ENCODE measurements at places on chromosomes 5 and 9. TPM values are rescaled to one million over a fixed set of nuclear protein-coding genes. Genes with fewer than 3 reads are reported as not detected.

The FGF18 gene
- total RNA-seq, result 30.4 TPM

GRCh38 chr5:171569065-171569712 is 149.7 kb downstream of the FGF18 start:
- DNase-seq, result no peak
- H3K27ac ChIP-seq, result no peak overlapping the region
- H3K4me3 ChIP-seq, result no peak overlapping the region
- no peaks in the 10 kb centered on the region for H3K36me3 ChIP-seq
- peaks cover 18% of the 10 kb centered on the region for H3K4me1 ChIP-seq

GRCh38 chr9:68530618-68531017 is 10.1 kb downstream of the TMEM252 start:
- H3K27ac ChIP-seq, result peak overlapping the region; percentile 82
- peaks cover 57% of the 10 kb centered on the region for H3K4me1 ChIP-seq
- DNase-seq, result peak; percentile 81
- H3K27me3 ChIP-seq, result no peaks in the 10 kb centered on the region
- peaks cover 26% of the 10 kb centered on the region for H3K36me3 ChIP-seq

The APC gene
- 33.4 TPM for total RNA-seq

DNA sequence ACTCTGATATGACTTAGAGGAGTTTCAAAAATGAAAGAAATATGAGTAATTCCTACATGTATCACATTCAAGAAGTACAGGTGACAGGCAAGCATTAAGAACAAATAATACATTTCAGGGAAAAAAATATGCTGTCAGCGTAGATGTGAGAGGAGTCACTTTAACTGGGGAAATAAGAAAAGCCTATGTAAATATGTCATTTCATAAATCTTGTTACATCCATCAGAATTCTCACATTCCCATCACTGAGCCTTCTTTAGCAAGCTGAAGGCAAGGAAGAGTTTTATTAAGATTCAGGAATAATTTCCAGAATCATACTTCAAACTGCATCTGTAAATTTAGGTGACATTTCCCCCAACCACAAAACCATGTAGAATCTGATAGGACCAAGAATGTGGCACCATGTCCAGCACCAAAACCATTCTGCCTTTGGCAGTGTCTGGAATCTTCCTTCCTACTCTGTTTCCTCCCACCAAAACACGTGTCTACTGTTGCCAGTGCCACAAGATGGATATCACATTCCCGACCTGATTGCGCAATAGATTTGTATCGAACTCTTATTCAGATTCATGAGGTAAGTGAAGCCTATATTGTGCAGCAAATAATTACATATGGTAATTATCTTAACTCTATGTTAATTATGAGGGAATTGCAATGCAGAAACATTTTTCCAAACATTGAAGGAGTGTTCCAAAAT is 690.9 kb downstream of the ISL1 start:
- H3K36me3 ChIP-seq, result no peaks in the 10 kb centered on the region
- H3K4me3 ChIP-seq, result no peak overlapping the region
- H3K4me1 ChIP-seq, result no peaks in the 10 kb centered on the region

DNA sequence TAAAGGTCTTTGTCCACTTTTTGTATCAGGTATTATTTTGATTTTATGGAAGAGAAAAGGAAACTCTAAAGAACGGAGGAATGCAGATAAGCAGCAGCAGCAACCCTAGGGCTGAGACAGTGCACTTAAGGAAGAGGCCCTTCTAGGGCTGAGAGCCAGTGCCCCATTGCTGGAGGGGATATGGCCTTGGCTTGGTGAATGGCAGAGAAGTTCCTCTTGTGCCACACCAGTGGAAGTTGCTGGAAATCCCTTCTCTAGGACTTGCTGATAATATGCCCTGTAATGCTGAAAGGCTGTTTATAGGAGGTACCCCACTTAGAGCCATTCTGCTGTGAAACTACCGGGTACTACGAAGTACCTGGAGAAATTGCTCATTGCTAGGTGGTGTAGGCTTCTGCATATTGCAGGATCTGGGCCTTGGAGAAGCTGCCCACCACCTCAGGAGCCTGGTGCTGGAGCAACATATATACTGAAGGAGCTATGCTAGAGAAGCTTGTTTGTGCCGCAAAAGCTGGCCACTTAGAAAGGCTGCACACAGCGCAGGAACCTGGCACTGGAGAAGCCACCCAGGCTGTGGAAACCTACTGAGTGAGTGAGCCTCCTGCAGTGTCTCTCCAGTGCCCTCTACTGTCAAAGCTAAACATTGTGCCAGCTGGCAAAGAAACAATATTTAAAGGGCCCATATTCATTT is 9.6 kb upstream of the UBTD2 start:
- H3K27ac ChIP-seq, result no peak overlapping the region
- no peak overlapping the region for H3K4me3 ChIP-seq
- H3K36me3 ChIP-seq, result no peaks in the 10 kb centered on the region
- peak; percentile 38 for DNase-seq
- peaks cover 7% of the 10 kb centered on the region for H3K4me1 ChIP-seq

GRCh38 chr9:107407675-107408074 is 81.9 kb downstream of the KLF4 start:
- H3K36me3 ChIP-seq, result no peaks in the 10 kb centered on the region
- no peak for DNase-seq
- no peak overlapping the region for H3K27ac ChIP-seq
- H3K4me3 ChIP-seq, result no peak overlapping the region

All from left ventricle myocardium inferior (tissue), 1 donor.